ENCODE measurements at places on chromosomes 7 and 10.

DNA sequence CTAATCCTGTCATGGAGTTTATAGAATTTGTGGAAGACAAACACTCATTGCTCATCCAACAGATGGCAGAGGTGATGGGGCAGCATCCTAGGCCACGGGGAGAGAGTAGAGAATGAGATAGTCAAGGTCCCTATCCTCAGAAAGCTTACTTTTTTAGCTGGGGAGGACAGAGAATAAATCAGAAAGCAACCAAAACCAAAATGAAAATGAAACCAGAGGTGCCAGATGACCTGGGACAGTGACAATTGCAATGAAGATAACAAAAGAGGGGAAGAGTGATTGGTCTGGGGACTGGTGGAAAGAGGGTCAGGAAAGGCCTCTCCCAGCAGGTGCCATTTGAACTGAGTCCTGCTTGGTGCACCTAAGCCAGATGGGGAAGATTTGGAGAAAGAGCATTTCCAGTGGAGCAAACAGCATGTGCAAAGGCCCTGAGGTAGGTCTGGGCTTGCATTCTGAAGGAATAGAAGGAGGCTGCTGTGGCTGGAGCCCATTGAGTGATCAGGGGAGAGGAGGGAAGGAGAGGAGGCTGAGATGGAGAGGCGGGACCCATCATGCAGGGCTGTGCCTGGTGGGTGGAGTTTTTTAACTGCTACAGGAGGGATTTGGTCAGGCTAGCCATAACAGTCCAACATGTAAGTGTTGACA lies 164.1 kb downstream of the RPS24 start:
- no peak for DNase-seq

DNA sequence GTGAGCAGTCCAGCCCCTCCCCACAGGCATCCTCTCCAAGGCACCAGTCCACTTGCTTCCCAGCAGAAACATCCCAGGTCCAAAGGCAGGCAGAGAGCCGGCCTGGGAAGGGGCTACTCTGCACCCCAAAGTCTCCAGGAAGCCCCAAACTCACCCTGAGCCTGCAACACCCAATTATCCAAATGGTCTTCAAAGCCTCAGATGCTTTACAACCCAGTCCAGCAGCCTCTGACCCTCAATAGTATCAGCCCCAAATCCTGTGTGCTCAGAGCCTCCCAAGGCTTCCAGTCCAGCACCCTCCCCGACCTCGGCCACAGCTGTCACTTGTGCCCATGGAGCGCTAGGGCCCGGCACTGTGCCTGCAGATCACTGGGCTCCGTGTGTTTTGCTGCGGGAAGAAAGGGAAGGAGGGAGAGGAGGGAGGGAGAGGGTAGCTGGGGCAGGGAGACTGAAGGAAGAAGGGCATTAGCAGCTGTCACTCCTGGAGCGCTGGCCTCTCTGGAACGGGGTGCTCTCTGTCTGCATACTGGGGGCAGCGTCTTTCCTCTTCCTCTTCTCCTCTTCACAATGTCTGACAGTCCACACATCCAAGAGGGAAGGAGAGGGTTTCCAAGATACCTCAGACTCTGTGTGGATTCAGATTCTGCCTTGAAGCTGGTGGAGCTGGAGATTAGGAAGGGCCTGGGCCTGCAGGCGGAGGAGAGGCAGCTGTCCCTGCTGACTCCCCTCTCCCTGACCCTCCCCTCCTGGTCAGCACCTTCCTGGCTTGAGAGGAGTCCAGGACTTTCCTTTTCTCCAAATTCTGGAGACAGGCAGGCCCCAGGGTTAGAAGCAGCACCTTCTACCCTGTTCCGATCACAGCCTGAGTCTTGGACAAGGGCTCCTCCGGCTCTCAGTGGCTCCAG lies 13.2 kb downstream of the CALML5 start:
- no peak for DNase-seq

- DNase-seq, result no peak
Measured at GRCh38 chr7:77481615-77482014, 55.5 kb upstream of the PTPN12 start.

DNA sequence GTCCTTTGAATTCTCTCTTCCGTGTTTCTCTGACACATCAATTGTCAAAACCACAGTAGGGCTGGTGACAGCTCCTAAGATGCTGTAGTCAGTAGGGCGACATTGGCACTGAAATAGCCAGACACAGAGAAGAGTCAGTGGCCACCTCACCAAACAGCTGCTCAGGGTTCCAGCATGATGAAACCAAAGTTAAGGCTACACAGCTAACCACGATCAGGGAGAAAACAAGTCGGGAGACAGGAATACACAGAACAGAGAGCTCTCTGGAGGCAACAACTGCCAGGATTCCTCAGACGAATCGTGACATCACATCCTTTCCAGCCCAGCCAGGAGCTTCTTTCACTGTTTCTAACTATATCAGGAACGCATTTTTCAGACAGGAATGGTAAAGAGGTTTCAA lies 922.2 kb downstream of the SORCS1 start:
- DNase-seq, result no peak

DNA sequence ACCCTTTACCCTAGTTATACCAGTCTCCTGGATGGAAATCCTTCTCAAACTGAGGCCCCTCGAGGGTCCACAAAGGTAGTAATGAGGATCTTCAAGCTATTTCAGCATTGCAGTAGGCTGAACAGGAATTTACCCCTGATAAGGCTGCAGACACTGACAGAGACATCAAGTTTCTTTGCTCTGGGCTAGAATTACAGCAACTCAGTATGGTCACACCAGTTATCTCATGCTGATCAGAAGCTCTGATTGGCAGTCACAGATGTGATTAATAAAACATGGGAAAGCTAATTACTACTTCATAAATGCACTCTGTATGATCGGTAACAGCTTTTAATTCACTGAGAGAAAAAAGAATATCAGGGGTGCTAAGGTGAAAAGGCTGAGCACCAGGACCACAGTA lies 30.6 kb downstream of the FAM204A start:
- DNase-seq, result no peak

DNA sequence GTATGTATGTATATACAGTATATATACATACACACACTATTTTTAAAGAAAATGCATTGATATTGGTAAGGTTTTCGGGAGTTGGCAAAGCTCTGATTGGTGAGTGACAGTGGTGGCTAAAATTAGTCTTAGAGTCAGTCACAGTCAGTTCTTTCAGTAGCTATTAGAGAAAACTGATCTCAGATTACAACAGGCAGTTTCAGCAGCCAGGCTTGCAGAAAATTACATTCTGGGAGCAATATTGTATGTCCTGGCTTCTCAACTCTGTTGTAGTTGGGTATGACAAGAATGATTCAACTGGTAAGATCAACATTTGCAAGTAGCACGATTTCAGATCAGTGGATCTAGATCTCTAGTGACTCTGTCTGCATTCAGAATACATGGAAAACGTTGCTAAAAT lies 897.9 kb upstream of the AUTS2 start:
- DNase-seq, result no peak

DNA sequence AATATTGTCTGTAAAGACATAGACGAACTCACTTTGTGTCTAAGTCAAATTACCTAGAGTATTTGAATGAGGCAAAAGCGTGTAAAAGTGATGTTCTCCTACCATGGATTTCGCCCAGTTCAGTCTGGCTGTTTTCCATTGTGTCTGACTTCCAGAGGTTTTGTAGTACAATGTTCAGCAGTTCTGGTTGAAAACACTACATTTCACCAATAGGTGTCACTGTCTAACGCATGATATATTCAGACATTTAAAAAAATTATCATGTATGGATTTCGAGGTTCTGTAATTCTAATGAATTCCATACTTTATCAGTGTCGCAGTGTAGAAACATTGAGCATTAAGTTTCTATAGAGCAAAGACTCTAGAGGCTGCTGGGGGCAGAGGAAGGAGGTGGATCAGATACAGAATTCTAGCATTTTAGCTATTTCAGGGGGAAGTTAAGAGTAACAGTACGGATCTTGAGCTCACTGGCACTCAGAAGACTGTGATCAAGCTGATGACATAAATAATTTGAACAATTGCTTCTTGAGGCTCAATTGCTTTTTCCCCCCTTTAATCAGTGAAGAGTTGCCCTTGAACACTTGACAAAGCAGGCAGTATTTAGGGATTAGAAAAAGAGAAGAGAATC lies 196.9 kb upstream of the RHOBTB1 start:
- peak; percentile 44 for DNase-seq

DNA sequence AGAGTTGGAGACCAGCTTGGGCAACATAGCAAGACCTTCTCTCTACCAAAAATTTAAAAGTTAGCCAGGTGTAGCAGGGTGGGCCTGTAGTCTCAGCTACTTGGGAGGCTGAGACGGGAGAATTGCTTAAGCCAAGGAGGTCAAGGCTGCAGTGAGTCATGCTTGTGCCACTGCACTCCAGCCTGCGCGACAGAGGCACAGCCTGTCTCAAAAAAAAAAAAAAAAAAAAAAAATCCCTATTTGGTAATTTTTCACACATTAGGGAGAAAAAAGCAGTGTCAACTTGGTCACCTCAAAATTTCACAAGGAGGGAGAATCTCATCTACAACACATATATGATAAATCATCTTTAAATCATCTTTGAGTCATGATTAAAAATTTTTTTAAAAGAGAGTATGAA lies 6.4 kb upstream of the ZNF398 start:
- peak; percentile 64 for DNase-seq

DNA sequence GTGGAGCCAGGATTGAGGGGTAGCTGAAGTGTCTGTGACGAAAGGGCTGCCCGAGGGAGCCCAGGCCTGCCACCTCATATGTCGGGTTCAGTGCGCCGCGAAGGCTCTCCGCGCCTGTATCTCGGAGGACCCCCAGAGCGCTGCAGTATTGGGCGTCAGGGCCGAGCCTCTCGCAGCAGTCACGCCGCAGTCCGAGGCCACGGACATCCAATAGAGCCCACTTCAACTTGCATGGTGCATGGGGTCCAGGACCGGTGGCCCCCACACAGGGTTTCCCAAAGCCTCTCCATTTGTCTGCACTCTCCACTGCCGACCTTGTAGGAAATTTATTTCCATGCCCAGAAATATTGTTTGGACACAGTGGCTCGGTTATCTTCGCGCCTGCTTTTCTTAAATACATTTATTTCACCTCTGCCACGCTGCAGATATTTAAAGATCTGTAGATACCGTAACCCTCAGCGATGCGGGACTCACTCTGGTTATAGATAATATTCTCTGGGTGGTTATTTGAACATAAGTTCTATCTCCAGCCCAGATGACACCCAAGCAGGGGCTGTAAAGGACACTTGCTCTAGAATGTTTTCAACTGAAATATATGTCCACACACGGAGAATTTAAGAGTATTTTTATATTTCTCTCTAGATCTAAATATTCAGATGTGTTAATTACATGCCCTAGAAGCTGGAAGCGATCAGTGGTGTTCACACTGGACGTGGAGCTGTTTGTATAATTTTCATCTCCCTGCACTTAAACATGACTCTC lies 5.1 kb upstream of the ZNF503 start:
- no peak for DNase-seq

GRCh38 chr7:70775570-70776156 lies 356.3 kb upstream of the GALNT17 start:
- DNase-seq, result no peak

DNA sequence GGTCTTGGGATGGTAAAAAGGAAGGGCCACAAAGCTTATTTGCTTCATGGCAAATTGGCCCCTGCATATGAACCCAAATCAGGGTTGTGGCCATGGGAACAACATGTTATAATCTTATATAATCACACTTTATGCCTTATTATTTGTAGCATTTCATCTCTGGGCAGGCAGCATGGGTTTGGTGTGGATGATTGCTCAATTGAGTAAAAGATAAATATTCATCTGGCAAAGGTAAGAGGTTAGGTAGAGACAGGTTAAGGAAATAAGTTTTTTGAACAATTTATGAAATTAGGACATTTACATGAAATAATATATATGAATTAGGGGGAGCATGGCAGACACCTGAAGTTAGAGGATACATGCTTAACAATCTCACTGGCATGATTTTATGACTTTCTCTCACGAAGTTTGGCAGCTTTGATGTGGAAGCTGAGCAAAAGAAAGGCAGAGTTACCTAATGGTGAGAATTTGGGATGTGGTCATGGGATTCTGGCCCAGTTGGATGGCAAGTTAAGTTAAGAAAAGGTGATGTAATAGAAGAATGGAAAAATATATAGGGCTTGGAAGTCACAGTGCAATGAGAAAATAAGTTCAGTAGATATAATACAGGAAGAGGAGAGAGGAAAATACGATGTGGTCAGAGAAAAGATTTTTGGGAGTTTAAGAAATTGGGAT lies 88.1 kb upstream of the FAM3C start:
- DNase-seq, result no peak

DNA sequence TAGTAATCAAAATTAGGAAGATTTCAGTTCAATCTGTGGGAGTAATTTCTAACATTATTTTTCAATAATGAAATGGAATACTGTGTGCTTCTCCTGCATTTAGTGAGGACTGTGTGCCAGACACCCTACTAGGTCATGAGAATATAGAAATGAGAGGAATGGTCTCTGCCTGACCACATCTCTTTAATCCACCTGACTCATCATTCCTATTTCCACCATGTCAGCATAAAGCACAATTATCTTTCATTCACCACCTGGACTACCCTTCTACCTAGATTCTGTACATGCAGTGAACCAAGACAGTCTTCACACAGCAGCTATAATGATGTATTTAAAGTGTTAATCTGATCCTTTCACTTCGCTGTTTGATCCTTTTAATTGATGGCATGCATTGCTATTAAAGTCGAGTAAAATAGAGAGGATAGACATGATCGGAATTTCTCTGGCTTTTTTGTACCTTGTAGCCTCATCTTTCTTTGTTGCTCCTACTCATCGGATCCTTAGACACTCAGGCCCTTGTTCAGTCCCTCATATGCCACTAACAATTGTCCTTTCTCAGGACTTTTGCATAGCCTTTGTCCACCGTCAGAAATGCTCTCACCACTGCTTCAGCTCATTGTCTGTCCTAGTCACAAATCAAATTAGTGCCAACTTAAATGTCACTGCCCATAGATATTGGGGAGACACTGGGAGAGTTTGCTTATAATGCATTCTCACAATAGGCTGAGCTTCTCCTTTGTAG lies 1037.1 kb downstream of the REEP3 start:
- DNase-seq, result no peak

- DNase-seq, result no peak
Measured at GRCh38 chr10:128095753-128096469, 30.3 kb downstream of the MKI67 start.

GRCh38 chr7:158140538-158141220 lies 446.9 kb downstream of the PTPRN2 start:
- DNase-seq, result no peak

DNA sequence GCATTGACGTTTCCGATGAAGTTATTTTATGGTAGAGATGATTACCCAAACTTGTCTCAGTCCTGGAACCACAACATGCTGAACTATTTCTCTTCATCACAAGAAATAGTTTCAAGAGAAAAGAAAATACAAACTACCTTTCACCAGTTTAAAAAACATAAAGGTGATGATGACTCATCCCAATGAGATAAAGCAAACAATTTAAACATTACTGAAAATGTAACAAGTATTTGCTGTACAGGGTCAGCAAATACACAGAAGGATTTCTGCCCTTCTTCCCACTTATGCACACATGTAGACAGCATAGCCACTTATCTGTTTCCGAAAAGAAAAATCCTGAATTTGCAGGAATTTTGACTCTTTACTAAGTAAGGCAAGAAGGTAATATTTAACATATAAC lies 50.8 kb downstream of the RHOBTB1 start:
- DNase-seq, result no peak
